ENCODE measurements at places on chromosomes 11 and 22.

DNA sequence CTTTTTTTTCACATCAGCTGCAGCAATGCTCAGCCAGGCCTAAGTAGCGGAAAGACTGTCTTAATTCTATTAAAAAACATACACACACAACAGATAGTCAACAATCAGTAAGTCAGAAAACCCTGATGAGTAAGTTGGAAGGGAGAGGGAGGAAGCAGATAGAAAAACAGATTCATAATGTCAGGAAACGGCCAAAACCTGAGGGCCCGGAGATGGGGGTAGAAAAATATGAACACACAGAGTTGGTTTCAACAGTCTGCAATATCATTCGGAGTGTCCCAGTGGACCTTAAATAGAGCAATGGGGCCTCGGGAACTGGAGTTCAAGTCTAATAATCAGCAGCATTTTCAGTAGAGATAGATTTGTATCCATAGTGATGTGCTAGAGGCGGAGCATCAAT, 14.8 kb downstream of the LRRC55 start:
- DNase-seq, result no peak

DNA sequence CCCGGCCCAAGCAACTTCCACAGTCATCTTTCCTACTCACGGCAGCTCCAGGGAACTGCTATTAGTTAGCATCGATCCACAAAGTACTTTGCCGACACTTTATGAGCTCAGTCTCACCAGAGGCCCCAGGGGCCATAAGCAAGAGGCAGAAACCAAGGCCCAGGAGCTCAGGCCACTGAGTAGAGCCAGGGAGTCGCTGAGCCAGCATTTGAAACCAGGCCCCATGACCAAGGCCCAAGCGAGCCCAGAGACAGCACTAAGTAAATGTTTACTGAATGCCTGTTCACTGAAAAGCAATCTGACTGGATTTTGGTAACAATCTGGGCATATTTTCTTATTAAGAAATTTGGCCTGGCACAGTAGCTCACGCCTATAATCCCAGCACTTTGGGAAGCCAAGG, 43.3 kb downstream of the ARRB1 start:
- DNase-seq, result no peak

DNA sequence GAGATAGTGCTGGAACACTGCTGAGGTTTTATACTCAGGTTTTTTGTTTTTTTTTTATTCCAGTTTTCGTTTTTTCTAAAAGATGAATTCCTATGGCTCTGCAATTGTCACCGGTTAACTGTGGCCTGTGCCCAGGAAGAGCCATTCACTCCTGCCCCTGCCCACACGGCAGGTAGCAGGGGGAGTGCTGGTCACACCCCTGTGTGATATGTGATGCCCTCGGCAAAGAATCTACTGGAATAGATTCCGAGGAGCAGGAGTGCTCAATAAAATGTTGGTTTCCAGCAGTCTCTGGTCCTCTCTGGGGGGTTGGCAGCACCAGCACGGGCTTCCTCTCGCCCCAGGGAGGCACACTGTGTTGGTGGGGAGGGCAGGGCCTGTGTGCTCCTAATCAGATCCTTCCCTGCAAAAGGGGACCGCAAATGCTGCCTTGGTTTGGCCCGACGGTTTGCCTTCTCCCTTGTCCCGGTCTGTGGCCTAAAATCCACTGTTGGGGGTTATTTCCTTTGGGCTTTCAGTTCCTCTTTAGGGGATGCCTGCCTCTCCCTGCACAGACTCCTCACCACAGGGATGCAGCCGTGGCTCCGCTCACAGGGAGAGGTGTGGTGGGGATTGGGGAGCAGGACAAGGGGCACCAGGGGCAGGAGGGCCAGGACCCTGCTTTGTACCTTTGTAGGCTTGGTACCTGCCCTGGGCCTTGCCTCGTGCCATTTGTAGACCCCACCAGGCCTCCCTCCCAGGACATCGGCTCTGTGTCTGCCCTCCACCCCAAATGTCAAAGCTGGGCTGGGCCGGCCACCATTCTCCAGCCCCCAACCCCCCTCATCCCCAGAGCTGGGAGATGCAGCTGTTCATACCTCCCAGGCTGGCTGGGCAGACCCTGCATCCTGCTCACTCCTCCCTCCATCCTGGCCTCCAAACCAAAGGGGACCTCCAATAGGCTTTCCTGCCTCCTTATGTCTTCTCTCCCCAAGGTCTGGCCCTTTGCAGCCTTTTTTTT, 13.5 kb downstream of the MCAT start:
- no peak for DNase-seq

GRCh38 chr11:10050561-10050960, 243.5 kb downstream of the SBF2 start:
- no peak for DNase-seq

GRCh38 chr11:20065406-20065805, 94.9 kb downstream of the DBX1 start:
- DNase-seq, result no peak

- DNase-seq, result peak; percentile 63
Measured at GRCh38 chr11:112279901-112280267, 19.2 kb upstream of the PLET1 start.

- no peak for DNase-seq
Measured at GRCh38 chr22:35526333-35526979, 14.2 kb upstream of the RASD2 start.

- no peak for DNase-seq
Measured at GRCh38 chr22:22103078-22103875, 120.7 kb upstream of the TOP3B start.

- no peak for DNase-seq
Measured at GRCh38 chr11:44557464-44557863, 8.0 kb upstream of the CD82 start.

GRCh38 chr11:73480677-73481076, 104.5 kb downstream of the RELT start:
- DNase-seq, result no peak

- no peak for DNase-seq
Measured at GRCh38 chr11:125588505-125588904, 4.1 kb upstream of the STT3A start.

DNA sequence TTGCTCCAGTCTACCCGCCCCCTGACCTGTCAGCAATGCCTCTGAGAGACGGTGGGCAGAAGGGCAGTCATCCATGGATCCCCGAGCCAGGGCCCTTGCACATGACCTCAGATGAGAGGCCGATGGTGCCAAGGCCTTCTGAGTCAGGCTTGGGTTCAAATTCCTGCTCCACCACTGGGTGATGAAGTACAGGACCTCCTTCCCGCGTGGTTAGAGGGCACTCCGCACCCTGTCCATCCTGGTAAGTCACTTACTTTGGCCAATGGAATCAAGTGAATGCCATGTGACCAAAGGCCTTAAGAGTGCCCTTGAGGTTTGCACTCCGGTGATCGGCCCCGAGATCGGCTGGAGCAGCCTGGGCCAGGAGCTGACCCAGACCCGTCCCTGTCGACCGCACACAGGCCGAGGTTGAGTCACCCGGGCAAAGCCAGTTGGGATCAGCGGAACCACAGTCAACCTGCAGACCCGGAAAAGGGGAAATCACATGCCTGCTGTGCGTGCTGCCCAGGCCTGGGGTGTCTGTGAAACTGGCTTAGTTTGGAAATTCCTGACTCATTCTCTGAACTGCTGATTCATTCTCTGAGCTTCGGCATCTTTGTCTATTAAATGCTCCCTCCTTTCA, 48.9 kb downstream of the RTL6 start:
- no peak for DNase-seq

DNA sequence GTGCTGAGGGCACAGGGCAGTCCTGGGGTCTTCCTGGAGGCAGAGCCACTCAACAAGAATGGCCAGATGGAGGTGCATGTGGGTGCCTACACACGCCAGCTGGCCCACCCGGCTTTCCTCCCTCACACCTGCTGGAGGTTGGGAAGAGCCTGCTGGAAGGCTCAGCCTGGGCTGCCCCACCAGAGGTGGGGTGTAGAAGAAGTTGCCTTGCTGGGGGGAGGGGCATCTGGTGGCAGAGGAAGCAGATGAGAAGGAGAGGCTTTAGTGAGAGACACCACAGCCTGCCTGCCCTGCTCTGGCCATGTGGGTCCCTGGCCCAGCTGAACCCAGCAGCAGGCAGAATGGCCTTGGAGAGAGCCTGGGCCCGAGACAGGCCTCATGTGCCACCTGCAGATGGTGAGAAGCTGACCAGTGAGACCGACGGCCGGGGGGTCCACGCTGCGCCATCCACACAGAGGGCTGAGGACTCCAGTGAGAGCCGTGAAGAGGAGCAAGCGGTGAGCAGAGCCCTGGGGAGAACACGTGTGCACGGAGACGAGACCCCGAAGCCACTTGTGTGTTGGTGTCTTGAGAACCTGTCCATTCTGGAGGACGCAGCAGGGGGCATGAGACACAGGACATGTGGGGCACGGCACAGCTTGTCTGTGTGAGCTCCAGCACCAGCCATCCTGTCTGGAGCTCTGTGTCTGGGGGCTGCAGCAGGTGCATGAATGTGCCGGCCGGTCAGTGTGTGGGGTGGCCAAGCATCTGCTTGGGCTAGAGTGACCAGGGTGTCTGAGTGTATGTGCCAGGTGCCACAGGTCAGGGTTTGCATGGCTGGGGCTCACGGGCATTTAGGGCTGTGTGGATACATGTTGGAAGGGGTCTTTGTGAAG, 2.7 kb downstream of the B4GALNT4 start:
- no peak for DNase-seq

- DNase-seq, result no peak
Measured at GRCh38 chr11:2525941-2526807, 81.4 kb downstream of the KCNQ1 start.

All from globus pallidus (tissue), 1 donor.